ENCODE measurements at places on chromosomes 5 and 9.

- peak; percentile 70 for DNase-seq
Observed at GRCh38 chr5:157106630-157107461, 2.0 kb downstream of the HAVCR2 start.

DNA sequence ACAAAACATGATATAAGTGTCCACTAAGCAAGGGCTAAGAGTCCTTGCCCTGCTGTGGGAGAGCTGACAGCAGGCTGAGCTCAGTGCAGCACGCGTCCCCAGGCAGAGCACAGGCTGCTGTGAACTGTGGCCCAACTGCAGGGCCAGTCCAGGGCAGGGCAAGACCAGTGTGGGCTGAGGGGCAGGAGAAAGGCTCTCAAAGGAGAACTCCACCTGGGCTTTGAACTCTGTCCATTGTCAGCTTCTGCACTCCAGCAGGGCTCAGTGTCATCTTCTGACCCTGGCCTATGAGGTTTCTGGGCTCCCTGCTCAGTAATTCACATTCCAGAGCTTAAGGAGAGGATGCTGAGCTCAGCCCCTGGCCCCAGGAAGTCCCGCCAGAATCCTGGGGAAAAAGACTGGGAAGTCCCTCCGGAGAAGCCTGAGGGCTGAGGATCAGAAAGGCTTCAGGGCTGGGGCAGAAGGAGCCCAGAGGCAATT, 37.4 kb downstream of the LHFPL2 start:
- DNase-seq = no peak

DNA sequence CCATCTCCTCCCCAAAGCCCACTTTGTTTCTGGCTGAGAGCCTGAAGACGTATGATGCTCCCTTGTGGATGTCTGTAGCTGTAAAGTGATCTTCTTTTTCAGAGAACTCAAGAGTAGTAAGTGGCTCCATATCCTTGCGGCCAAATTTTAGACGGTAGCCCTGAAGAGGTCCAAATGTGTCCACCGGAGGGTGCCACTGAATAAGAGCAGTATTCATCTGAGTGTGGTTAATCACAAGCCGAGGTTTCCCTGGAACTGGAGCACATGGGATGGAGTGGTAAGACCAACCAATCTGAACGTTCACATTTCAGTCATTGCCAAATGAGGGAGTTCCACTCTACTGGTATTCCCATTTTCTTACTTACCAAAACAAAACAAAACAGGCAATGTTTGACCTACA, 686.5 kb upstream of the DMAC1 start:
- DNase-seq = no peak

DNA sequence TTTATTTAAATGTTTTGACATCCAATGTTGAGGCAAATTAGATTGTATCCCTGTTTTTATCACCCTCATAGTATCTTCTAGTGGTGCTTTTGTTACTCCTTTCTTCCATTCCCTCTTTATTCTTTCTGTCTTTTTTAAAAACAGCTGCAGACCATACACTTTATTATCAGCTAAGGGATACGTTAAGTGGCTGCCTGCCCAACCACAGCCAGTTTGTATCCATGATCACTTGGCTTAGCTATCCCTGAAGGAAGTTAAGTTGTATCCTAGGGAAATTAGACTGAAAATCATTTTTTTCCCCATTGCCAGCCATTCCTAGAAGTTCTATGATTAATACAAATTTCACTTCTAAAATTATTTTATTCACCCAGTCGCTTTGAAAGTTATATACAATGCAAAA, 1032.7 kb downstream of the NR2F1-AS1 start:
- no peak for DNase-seq

- DNase-seq = no peak
Observed at GRCh38 chr5:124935065-124935464, 188.6 kb upstream of the ZNF608 start.

DNA sequence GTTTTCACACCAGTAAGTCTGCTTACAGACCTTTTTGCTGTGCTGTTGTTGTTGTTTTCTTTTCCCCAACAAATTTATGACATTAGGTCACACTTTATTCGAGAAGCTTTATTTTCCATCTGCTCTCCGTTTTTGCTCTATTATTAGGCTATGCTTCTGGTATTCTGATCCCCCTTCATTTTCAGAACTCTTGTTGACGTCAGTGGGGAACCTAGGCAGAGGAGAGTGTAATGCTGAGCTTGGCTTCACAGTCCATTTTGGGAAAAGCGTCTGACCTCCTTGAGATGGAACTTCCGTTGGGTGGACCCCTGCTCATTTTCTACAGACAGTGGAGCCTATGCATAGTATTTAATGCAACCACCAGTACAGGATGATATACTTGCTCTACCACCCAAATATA, 387.9 kb upstream of the MEF2C start:
- no peak for DNase-seq

GRCh38 chr9:8871796-8872445, 1072.3 kb upstream of the DMAC1 start:
- DNase-seq = no peak

DNA sequence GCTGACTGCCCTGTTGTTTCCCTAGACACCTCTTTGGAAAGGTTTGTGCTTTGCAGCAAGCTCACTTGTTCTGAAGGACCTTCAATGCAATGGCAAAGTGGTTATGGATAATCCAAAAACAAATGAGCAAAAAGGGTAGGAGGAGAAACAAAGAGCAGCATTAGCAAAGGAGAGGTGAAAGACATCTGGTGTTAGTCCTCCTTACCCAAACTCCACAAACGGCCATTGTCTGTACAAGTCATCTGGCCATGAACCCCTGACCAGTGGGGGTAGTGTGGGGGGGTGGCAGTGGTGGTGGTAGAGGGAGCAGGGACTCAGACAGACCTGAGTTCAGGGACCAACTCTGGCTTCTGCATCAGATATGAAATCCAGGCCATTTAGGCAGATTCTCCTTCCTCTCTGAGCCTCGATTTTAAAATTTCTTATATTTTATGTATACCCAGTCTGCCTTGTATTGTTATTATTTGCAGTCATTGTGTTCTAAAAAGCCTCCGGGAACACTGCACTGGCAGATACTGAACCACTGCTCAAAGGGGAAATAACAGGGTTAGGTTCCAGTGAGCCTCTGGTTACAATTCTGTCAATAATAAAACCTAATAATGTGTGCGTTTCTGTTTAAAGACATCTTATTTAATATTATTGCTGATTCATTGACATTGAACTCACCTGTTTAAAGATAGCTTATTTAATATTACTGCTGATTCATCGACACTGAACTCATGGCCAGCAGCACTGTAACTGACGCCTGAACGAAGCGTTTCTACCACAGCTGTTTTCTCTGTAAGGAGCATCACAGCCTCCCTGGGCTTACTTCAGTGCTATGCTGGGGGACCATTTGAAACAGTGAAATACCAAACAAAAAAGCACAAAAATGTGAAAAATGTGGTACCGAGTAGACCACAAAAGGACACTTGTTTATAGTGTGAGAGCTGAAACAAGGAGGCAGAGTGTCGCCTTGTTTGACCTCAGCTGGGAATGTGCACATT, 156.0 kb downstream of the SEC61B start:
- DNase-seq = no peak

- DNase-seq = no peak
Observed at GRCh38 chr9:16690205-16690604, 180.3 kb downstream of the BNC2 start.

DNA sequence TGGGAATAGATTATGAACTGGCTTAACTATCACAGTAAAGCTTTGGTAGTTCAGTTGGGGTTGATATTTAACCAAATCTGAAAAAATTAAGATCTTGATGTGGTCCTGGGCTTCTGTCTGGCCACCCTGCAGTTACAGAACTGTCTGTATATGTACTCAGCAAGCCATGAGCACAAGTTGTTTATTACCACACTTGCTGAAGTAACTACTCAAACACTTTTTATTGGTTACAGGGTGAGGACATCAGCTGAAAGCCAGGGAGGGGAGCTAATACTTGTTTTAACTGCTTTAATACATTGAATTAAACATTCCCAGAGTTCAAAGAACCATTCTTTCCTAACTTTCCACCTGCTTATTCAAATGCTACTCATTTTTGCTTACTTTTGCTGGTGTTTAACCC, 29.4 kb upstream of the KCNN2 start:
- DNase-seq = no peak

GRCh38 chr5:6410421-6410820, 32.1 kb upstream of the MED10 start:
- DNase-seq = no peak

DNA sequence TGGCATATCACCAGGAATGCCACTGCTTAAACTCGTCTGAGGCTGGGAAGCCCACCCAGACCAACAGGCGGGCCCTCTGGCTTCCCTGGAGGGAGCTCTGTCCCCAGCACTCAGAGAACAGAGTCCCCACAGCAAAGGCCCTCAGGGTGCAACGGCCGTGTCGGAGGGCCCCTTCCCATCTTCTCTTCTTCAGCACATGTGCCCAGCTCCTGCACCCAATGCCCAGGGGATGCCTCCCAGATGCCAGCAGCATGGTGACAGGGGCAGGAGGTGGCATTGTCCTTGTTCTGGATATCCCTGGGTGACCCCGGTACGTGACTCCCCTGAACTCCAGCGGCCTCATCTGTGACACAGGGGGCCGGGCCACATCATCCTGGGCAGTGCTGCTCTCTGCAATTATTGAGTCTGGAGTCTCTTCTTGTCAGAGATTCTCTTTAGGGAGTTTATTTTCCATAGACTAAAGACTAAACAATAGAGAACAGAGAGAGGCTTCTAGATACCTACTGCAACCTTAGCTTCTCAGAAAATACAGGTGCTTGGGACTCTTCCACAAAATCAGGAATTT, 13.6 kb upstream of the OLFM1 start:
- peak; percentile 44 for DNase-seq

DNA sequence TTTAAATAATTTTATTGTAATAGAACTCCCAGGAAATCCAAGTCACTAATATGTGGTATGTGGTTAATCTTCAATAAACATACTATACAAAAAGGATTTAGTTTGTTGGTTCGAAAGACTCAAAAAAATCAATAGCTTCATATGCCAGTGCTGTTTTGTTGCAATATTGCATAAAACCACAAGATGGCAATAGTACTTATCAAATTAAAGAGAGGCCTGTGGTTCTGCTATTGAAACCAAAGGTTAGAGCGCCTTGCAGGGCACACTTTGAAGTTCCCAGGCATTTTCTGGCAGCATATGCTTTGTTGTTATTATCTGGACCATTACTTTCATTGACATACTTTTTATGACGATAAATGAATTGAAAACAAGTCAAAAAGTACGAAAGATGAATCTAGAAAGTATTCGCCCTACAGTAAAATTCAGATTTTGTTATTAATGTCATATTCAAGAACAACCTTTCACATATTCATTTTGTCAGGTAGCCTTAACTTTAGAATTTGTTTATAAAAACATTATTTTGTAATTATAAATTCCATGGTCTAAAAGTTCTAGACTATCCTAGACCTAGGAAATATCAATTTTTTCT, 316.3 kb downstream of the MCTP1 start:
- DNase-seq = no peak

DNA sequence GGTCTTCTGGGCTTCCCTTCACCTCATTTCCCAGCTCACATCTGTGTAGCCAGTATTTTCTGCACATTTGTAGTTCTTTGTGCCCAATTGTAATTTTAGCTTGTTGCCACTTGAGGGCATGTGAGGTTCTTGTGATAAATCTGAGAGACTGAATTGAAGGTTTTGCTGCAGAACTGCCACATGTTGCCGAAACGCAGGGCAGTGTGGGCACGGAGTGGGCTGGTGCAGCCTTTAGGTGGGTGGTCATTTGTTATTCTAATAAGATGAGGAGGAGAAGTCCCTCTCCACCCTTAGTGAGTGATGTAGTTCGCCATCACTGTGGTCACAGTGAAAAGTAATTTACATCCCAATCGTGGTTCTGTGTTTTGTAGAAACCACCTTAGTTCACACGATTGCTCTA, 21.2 kb downstream of the OTULIN start:
- DNase-seq = no peak

GRCh38 chr9:134935056-134935640, 17.4 kb upstream of the FCN1 start:
- DNase-seq = no peak

GRCh38 chr5:8383616-8384015, 514.7 kb downstream of the MTRR start:
- DNase-seq = no peak

DNA sequence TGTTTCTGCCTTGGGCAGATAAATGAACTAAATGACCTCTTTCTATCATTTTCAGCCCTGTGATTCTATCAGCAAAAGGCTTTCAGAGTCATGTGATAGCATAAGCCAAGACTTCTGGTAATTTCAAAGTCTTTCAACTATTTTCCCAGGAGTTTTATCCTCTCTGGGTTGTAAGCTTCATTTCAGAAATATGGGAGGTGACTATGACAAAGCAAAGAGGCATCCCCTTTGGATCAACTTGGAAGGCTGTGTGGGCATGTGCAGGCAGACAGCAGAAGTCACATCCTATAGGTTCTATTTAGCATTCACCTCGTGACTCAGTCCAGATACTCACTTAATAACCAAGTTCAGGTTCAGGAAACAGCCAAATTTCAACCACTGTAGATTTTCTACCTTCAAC, 149.0 kb upstream of the FST start:
- DNase-seq = no peak

- no peak for DNase-seq
Observed at GRCh38 chr5:109482748-109483147, 73.0 kb upstream of the PJA2 start.

GRCh38 chr9:2290382-2290781, 275.2 kb downstream of the SMARCA2 start:
- no peak for DNase-seq

DNA sequence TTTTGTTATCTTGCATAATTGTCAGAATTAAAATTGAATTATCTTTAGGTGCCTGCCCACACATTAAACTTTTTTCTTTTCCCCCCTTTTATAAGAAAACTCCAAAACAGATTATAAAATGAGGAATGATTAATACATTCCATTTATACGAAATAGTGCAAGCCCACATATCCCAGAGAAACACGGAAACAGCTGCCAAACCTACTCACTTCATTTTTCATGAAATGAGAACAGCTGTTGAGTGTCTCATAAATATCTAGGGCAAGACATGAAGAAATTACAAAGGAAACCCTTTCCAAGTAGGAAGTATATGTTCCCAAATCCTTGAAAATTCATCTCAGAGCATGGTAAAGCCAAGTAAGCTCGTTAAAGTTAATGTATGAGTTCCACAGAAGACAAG, 459.4 kb upstream of the NMUR2 start:
- DNase-seq = no peak

DNA sequence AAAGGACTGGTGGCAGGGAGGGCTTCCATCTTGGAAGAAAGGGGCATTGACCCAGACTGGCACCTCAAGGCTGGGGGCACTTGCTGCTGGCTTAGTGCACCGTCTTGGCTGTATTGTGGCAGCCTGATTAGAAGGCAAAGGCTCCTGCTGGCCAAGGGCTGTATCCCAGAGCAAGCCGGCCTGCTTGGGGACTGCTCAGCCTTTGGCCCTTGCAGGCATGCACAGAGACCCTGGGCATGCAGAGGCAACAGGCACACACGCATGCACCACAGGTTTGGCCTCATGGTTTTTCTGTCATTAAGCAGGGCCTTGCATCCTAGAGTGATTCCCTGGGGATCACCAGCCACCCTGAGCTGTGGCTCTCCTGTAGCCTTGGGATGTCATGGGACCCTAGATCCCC, 29.0 kb downstream of the PITX1 start:
- DNase-seq = peak; percentile 42

- DNase-seq = no peak
Observed at GRCh38 chr5:157658893-157659292, 6.7 kb upstream of the SOX30 start.

Data from upper lobe of right lung (tissue), 1 donor.